Stimulated activated CD8-positive, alpha-beta memory T cell treated with anti-CD3 and anti-CD28 coated beads, Interleukin-15, amount 100 ng/mL, for 24 hours (primary cell): ENCODE measurements at places on chromosomes 3 and 15.

DNA sequence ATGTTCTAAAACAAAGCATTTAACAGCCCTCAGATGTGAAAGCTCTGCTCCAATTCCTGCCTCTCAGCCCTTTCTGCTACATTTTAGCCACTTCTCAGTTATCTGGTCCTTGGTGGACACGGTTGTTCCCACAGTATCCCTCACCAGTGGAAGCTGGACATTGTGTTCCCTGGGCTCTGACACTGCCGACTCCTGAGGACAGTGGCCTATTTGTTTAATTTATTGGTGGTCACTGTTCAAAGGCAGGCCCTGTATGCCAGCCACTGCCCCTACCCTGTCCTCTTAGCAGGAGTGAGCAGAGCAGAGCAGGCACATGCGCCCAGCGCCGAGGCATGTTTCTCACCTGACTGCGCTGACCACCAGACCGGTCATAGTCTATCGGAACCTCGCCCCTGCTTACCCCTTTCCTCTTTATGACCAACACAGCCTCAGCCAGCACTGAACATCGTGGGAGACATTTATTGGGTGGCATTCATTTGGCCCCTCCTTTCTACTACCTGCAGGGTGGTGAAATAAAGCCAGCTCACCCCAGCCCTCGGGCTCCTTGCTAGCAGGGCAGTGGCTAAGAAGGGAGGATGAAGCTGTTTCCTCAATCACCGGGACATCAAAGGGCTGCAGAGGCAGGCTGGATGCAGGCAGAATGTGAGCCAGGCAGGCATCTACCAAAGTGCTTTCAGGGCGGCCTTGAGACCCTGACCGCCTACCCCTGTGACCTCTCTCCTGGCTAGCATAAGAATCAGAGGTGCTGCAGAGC is 54.3 kb upstream of the HACD2 start:
- no peak for DNase-seq

- no peak for DNase-seq
These were observed 352.1 kb downstream of the MECOM start for GRCh38 chr3:169311381-169311780.

DNA sequence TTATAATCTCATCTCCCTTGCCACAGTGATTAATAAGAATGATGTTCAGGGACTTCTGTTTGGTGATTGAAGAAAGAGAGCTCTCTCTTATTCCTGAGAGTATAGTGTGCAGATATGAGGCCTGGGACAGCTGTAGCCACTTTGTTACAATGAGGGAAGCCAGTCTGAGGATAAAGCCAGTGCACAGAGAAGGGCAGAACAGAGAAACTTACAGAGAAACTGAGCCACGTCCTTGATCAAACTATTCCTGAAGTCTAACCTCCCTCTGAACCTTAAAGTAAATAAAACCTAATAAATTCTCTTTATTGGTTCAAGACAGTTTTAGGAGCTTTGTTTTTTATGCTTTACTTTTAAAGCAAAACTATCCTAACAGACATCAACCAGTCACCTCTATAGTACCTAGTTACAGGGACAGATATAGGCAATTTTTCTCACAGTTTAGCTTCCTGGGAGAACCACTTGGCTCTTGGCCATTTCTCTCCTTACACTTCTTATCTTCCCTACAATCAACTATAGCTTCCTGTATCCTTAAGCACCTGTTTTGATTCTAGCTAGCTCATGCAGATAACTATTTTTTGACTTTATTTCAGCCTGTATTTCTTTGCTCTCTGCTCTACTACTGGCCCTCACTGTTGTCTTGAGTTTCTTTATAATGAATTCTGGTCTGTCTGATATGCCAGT is 284.4 kb downstream of the SHQ1 start:
- DNase-seq = no peak

DNA sequence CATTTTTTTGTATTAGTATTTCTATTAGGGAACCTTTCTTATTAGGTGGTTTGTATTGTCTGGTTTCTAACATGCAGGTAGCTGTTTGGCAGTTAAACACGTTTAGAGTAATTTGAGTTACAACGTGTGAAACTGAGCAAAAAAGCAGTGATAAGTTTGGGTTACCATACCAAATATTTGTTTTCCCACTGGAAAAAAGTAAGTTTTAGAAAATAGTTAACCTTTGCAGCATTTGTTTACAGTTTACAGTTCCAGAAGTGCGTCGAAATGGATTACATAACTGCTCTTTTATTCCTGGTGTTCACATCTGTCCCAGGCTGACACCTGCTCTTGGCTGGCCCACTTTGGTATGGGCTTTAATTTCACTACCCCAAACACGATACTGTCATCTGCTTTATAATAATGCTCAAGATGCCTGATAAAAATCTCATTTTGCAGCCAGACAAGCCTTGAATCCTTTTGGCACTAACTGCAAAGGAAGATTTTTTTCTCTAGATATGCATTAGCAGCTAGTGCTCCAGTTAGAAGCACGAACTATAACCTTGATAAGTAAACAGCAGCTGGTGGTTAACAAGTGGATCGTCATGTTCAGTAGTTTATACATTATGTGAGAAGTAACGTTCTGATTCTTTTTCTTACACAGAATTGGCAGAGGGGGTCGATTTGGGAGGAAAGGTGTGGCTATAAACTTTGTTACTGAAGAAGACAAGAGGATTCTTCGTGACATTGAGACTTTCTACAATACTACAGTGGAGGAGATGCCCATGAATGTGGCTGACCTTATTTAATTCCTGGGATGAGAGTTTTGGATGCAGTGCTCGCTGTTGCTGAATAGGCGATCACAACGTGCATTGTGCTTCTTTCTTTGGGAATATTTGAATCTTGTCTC is 5.3 kb downstream of the EIF4A2 start:
- DNase-seq = no peak

GRCh38 chr3:70855149-70855548 is 542.7 kb upstream of the MDFIC2 start:
- no peak for DNase-seq

GRCh38 chr15:73467758-73468157 is 24.8 kb downstream of the REC114 start:
- DNase-seq = no peak

GRCh38 chr3:73582535-73582934 is 42.2 kb downstream of the PDZRN3 start:
- DNase-seq = no peak

DNA sequence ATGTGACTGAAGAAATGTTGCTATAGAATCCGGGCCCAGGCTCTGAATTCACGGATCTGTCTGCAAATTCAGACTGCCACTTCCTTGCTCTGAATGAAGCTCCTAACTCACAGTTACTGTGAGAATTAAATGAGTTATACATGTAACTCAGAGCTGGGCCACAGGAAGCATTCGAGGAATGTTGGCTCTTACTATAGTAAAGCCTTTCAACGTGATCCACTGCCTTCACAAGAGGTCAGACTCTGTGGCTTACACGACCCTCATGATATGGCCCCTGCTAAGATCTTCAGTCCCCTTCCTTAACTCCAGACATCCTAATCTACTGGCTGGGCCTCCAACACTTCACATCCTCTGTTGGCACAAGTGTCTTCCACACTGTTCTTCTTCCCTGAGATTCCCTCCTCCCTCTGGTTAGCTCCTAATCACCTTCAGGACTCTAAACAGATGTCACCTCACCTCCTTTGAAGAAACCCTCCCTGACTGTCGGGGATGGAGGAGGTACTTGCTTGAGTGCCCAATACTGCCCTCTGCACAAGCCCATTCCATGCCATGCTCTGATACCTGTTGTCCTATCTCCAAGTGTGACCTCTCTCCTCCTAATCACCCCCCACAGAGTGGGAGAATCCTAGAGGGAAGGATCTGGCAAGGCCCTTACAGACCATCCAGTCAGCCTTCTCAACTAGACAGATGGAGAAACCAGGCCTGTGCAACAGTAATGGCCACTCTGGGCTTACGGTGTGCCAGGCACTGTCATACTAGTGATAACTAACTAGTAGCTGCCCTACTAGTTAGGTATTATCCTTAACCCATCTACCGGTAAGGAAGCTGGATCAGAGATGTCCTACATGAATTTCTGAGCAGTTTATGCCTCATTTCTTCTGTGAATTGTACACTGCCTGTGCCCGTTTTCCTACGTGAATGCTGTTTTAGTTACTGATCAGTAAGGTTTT is 1.3 kb downstream of the ACTR8 start:
- no peak for DNase-seq

DNA sequence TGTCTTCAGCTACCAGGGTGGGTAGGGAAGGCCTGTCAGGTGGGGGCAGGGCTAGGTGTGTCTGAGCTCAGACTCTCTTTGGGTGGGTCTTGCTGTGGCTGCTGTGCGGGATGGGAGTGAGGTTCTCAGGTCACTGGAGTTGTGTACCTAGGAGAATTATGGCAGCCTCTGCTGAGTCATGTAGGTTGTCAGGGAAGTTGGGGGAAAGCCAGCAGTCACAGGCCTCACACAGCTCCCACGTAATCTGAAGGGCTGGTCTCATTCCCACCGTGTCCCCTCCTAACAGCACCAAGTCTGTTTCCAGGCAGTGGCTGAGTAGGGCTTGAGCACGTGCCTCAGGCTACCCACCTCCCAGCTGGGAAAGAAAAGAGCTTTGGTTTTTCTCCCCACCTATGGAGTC is 67.0 kb downstream of the CHCHD4 start:
- DNase-seq = no peak

GRCh38 chr15:67758619-67759300 is 66.5 kb upstream of the SKOR1 start:
- no peak for DNase-seq

GRCh38 chr15:31296646-31297574 is 29.7 kb upstream of the KLF13 start:
- no peak for DNase-seq
